HCT116 (cell line): ENCODE measurements at places on chromosomes 7 and 10. TPM values are rescaled to one million over a fixed set of nuclear protein-coding genes. Genes with fewer than 3 reads are reported as not detected.
A peak's percentile ranks its signal among the peaks of the same experiment; 100 is the strongest.

JAZF1 gene
- 3.4 TPM for total RNA-seq

- peak; percentile 57 for DNase-seq
Observed at GRCh38 chr10:63633677-63634487, 112.7 kb downstream of the REEP3 start.

GRCh38 chr7:128909625-128910568, 612 bp downstream of the KCP start:
- DNase-seq, result no peak

GRCh38 chr7:26486153-26486552, 194.5 kb downstream of the SNX10 start:
- no peak for DNase-seq

- DNase-seq, result no peak
Observed at GRCh38 chr7:41280491-41280890, 422.4 kb downstream of the INHBA start.
